Right ventricle myocardium inferior (tissue), 1 donor: ENCODE measurements at places on chromosomes 1 and 21. TPM values are rescaled to one million over a fixed set of nuclear protein-coding genes. Genes with fewer than 3 reads are reported as not detected.

GRCh38 chr1:2231532-2232254 is 3.6 kb downstream of the SKI start:
- peak; percentile 88 for DNase-seq

- DNase-seq = no peak
These were observed 30.9 kb downstream of the SELL start for GRCh38 chr1:169680377-169681019.

DNA sequence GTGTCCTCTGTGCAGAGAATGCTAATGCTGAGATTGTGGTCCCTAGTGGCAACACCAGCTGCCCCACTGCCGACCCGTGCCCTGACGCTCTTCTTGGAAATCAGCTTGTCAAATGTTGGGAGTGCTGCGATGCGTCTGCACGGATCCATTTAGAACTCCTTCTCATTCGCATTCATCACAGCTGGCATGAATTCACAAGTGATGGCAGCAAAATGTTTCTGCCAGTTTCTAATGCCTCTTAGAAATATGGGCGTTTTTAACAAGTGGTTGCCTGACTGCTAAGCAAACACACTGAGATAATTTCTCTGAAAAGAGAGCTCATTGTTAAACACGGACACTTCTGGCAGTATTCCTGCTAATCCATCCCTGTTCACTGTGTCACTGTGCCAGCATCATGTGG is 131.9 kb upstream of the KCNJ6 start:
- DNase-seq = no peak

- no peak for DNase-seq
These were observed 28.2 kb downstream of the CD34 start for GRCh38 chr1:207882692-207883091.

DNA sequence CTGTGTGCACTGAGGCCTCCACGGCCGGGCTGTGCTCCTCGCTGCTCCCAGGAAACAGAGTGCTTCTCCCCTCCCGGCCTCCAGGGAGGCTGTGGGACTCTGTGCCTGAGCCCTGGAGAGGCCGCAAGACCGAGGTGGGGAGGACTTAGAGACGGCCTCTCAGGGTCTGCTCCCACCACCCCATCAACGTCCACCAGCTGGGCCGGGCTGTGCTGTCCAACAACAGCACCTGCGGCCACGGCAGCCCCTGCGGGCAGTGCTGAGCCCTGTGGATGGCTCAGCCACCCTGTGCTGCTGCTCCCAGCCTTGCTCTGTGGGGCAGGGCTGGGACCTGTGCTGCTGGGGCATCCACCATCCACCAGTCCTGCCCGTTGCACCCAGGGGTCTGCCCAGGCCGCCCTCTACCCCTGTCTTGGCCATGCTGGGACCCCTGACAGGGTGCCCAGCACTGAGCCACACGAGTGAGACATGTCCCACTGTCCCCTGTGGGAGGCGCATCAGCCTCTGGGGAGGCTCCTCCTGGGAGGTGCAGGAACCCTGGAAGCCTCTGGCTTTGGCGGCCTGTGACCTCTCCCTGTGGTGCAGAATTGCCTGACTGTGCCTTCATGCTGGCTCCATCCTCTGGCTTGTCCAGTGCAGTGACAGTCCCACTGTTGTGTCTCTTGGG is 31.2 kb upstream of the LRRC3 start:
- peak; percentile 59 for DNase-seq

DNA sequence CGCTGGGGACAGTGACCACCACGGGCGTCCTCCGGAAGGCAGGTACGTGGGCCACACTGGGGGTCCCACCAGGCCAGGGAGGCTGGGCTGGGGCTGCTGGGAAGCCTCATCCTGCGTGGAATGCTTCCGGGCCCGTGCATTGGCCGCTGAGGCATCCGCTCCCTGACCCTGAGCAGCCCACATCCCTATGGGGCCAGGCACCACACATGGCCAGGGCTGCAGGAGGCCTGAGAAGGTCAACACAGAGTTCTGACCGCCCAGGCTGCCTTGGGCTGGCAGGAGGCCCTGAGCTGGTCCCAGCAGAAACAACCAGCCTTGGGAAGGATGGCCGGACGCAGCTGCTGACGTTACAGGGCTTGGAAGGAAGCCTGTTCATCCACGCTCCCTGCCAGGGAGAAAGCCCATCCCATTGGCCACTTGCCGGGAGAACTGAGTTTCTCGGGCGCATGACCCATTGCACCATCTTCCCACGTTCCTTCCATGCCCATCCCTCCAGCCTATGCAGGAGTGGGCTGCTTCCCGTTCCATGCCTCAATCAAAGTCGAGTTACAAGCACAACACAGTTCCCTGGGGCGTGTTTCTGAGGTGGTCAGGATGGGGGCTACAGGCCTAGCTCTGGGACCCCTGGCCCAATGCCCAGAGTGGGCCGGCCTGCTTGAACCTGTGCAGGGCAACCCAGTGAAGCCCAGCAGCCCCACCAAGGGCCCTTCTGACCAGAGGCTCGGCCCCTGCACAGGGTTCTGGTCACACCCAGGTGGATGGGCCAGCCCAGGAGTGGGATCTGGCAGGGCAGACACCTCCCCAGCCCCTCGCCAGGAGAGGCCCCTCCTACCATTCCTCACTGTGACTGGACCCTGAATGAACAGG is 31.7 kb downstream of the TRIM11 start:
- DNase-seq = peak; percentile 91

DNA sequence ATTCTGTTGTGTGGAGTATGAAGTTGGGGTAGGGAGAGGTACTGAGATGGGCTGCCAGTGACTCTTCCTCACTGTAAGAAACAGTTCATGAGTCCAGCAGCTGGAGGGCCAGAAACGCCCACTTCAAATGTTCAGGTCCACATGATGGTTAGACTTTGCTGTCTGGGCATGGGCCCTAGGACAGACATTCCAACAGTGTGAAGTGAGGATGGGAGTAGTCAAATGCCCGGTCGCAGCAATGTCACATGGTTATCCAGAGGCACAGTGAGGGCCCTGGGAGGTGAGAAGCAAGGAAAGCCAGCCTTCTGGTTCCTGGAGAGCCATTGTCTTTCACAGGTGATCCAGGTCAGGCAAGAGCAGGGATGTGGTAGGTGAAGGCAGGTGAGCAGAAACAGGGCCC is 304.4 kb downstream of the HHAT start:
- no peak for DNase-seq

GRCh38 chr21:30996728-30997127 is 41.5 kb downstream of the KRTAP19-8 start:
- DNase-seq = no peak

DNA sequence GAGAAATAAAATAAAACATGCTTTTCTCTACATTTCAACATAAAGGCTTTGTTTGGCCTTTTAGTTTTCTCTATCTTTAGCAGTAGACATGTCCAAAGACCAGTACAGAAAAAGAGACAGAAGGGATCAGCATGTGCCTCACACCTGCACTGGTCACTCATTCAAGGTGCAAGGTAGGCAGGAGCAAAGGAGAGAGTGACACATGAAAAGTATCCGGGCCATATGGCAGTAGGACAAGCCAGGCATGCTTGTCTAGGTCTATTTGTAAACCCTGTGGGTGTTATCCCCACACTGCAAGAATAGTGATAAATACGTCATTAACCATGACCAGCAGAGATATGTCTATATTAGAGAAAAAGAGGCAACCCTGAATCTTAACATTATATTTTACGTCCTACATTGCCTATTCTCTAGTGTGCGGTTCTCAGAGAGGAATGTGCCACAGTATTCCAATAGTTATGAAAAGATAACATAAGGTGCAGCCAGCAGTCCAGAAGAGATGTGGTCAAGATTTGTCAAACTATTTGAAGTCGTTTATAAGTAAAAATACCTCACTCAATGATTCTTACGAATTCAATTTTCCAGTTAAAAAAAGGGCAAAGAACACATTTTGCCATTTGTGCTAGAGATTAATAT is 32.1 kb downstream of the PRRX1 start:
- DNase-seq = no peak

GRCh38 chr1:179866616-179867015 is 11.0 kb downstream of the TOR1AIP2 start:
- DNase-seq = no peak

DNA sequence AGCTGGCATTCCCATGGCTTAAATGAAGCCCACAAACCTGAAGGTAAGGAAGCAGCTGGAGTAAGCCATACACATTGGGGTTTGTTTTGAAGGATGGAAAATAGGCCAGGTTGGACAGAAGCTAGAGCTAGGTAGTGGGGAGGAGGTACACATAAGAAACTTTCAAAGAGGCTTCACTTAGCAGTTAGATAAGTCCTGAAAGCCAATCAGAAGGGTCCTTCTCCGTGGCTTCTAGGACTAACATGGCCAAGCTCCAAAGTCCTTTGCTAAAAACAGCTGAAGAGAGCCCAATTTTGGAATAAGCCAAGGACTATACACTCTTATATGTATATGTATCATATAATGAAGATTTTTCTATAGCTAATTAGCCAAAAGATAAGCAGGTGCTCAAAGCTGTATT is 1.8 kb downstream of the EYA3 start:
- DNase-seq = no peak

- DNase-seq = no peak
These were observed 3.5 kb downstream of the STUM start for GRCh38 chr1:226552061-226552460.

DNA sequence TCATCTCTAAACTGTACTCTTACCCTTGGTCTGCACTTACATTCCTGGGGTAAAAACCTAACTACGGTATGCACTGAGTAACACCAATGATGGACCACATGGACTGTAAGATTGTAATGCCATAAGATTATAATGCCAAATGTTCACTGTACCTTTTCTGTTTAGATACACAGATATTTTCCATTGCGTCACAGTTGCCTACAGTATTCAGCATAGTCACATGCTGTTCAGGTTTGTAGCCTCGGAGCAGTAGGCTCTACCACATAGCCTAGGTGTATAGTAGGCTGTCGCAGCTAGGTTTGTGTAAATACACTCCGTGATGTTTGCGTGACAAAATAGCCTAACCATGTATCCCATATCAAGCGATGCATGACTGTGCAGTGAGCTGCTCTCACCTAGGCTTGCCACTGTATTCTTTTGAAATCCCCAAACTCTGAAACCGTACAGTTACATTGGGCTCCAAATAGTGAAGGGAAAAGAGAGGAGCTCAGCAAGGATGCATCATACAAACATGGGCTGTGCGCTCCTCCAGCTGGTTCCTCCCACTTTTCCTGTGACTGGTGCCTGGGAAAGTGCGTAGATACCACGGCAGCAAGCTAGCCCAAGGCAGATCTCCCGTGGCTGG is 35.2 kb downstream of the CFAP57 start:
- no peak for DNase-seq

DNA sequence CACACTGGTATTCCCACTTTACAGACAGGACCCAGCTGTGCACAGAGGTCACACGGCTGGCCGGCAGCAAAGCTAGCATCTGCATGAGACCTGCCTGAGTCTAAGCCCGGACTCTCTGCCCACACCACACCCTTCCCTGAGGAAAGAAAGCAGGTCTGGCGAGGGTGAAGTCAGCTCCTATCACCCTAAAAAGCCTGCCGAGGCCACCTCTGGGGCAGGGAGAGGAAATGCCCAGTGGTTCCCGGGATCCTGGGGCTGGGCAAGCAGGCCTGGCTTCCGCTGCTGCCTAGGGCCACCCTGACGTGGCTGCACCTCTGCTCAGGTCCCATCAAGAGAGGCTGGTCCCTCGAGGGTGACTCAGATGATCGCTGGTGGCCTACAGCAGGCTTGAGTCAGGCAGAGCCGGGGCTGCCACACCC is 42.2 kb downstream of the RAP1GAP start:
- DNase-seq = no peak

- DNase-seq = no peak
These were observed 525 bp downstream of the C1QTNF12 start for GRCh38 chr1:1245817-1246576.

DNA sequence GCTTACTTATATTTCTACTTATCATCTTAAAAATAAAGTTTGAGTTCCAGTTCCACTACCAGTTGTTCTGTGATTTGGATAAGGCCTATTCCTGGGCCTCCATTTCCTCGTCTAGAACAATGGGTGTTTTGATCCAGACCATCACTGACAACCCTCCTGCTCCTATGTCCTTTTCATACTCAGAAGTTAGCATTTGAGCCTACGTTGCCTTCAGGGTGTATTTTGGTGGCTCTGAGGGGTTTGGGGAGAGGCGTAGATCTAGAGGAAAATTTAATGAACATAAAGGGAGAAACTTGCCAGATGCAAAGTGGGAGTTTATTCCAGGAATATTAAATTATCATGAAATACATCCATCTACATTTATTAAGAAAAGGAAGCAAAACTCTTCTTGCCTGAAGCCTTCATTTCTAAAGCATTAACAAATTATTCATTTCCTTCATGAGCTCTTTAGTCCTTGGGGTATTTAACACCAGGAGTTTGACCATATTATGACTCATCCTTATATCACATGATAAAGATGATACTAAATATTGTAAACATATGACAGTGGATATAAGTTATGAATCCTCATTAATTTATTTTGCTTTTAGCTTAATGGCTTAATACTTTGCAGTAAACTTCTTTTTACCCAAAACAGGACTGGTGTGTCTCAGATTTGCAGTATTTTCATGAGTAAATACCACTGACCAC is 47.2 kb upstream of the SYT14 start:
- no peak for DNase-seq

- peak; percentile 37 for DNase-seq
These were observed 13.5 kb upstream of the C1orf159 start for GRCh38 chr1:1129381-1129821.

DNA sequence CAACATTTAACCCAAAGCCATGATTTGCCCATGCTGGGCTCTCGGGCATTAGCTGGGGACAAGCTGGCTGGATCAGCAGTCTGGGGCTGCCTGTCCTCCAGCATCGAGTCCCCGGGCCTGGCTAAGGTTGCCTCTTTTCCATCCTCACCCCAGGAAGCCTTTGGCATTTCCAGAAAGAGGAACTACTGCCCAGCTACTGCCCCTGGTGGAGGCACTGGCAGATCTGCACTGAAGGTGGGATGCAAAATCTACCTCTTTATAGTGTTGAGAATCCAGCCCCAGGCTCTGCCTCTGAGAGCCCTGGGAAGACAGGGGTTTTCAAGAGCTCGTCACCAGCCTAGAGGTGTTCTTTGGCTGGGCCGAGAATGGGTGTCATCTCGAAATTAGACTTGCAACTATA is 635.9 kb downstream of the MATN1 start:
- DNase-seq = no peak

- peak; percentile 81 for DNase-seq
These were observed at the start of gene SH3D21 for GRCh38 chr1:36306210-36306901. TSS of gene SH3D21 (plus strand) at chr1:36306368. CDS start at chr1:36306421, 53 bp downstream.

GRCh38 chr1:232037774-232038388 is 411.3 kb downstream of the DISC1 start:
- no peak for DNase-seq

The SH2D1B gene
- 0.24 TPM for total RNA-seq

The CR1L gene
- total RNA-seq = not detected

The NSL1 gene
- 26.7 TPM for total RNA-seq

The LYPD8 gene
- not detected for total RNA-seq

The CLSTN1 gene
- total RNA-seq = 52.3 TPM

The THEMIS2 gene
- 6.3 TPM for total RNA-seq

The OR2AK2 gene
- total RNA-seq = not detected

The VHLL gene
- not detected for total RNA-seq

The SMCP gene
- not detected for total RNA-seq

The ANGPTL7 gene
- 0.51 TPM for total RNA-seq

The NUP210L gene
- total RNA-seq = 0.30 TPM

The TGFBR3 gene
- total RNA-seq = 36.3 TPM

The KDF1 gene
- total RNA-seq = 0.68 TPM

The KDM5B gene
- total RNA-seq = 10.8 TPM

The LRIG2 gene
- total RNA-seq = 7.8 TPM
